ENCODE measurements at places on chromosomes 6 and 20. TPM values are rescaled to one million over a fixed set of nuclear protein-coding genes. Genes with fewer than 3 reads are reported as not detected.

DNA sequence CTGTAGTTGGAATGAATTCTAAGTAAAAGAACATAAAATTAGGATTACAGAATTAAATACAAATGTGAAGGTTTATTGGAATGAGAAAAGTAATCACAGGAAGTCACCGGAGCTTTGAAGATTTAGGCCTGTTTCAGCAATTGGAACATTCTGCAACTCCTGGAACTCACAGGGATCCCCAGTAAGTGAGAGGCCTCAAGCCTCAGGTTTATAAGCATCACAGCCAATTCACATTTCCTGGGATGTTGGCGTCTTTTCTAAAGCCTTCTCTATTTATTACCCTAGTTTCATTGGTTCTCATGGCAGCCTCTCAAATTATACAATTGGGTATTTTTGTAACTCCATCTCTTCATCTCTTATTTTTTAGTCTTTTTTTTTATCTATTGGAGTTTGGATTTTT is 90.4 kb upstream of the HIVEP1 start:
- no peak for DNase-seq

DNA sequence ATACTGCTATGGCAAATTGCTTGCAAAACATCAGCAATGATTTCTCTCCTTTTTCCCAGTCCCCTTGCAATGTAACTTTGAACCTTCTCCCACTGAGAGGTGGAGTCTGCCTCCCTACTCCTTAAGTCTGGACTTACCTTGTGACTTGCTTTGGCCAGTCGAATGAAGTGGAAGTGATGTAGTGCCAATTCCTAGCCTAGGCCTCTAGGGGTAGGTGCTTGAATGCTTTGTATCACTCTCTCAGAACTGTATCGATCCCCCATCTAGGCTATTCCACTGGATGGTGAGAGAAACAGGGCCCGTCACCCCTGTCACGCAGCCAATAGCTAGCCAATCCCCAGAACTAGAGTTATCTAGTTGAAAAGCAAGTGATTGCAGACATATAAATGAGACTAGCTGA is 238.6 kb downstream of the BTBD3 start:
- DNase-seq: no peak

The FAM135A gene
- 14.9 TPM for total RNA-seq

DNA sequence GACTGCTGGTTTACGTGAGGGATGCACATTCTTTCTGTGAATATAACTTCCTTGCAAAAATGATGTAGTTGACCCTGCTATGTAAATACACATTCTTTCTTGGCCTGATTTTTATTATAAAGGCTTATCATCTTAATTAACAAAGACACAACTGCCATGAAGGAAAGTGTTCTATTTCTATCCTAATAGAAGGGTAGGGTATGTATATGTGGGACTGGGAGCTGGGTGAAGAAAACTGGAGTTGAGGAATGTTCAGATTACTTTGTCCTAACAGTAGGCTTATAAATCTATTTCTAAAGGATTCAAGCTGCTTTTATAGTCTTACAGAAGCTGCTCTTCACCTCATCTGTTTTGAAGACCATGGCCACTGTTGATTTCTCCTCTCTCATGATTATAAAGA is 76.5 kb upstream of the RGS17 start:
- DNase-seq: no peak

The CTNNBL1 gene
- 54.0 TPM for total RNA-seq

DNA sequence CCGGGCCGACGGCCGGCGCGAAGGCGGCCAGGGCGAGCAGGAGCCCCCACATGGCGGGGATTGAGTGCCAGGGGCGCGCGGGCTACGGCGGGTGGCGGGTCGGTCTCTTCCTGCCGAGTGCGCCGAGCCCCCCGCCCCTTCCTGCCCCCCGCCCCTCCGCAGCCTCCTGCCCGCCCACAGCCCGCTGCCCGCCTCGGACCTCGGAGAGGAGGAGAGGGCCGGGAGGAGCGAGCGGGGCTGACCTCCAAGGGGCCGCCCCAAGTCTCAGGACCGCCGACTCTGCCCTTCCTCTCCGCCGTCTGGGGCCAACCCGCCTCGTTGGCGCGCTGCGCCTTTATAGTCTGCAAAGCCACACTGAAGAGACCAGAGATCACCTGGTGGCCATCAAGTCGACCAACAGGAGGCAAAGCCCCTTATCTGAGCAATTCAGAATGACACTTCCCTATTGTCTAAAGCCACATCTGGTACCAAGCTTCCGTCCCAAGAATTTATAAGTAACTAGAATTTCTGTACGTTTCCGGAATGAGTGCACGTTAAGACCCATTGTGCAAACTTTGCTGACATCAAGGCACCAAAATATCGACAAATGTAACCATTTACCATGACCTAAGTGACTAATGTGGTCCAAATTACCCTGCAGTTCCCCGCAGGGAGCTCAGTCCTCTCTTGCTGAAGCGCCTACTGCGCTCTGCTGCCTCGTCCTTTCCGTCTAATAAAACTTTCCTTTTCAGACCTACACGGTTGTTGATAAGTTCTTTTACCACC is at the start of gene CPXM1:
Gene CPXM1 (minus strand): TSS at position 107 of the 765 bp plus-strand sequence. CDS start 55 bp downstream, at position 52.
- peak; percentile 85 for DNase-seq

- no peak for DNase-seq
Observed at GRCh38 chr6:90216072-90216977, 80.3 kb downstream of the BACH2 start.

The C6orf58 gene
- total RNA-seq: not detected

- DNase-seq: no peak
Observed at GRCh38 chr6:53543359-53544216, 1.3 kb downstream of the GCLC start.
